ENCODE measurements at places on chromosomes 4 and X.

GRCh38 chr4:182805321-182805720 is 111.9 kb downstream of the DCTD start:
- DNase-seq, result no peak

GRCh38 chrX:15860921-15861320 is 6.3 kb upstream of the AP1S2 start:
- DNase-seq, result no peak

DNA sequence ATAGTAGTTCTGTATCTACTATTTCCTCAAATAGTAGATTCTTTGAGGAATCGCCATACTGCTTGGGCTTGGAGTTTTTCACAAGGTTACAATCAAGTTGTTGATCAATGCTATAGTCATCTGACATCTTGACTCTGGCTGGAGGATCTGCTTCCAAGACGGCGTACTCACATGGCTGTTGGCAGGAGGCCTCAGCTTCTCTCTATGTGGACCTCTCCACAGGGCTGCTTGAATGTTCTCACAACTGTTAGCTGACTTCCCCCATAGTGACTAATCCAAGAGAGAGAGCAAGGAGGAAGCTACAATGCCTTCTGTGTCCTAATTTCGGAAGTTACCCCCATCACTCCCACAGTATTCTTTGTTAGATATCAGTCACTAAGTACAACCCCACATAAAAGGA is 10.3 kb downstream of the EGFL6 start:
- DNase-seq, result no peak

- no peak for DNase-seq
These were observed 1224.3 kb upstream of the TENM3 start for GRCh38 chr4:181018913-181019312.

DNA sequence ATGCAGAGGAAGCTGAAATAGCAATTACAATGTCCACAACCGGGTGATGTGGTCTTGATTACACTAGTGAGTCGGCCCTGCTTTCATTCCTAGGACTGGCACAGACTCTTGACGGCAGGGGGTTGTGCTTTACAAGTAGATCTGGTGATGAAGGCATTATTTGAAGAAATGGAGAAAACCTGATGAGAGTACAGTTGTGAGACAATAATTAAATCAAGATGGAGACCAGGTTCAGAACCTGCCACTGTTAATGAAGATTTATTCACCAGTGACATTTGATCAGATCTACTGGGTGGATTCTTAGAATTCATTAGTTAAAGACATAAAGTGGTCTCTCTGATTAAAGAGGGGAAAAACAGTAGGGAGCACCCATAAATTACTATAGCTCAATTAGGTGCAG is 747.2 kb downstream of the STPG2 start:
- no peak for DNase-seq

DNA sequence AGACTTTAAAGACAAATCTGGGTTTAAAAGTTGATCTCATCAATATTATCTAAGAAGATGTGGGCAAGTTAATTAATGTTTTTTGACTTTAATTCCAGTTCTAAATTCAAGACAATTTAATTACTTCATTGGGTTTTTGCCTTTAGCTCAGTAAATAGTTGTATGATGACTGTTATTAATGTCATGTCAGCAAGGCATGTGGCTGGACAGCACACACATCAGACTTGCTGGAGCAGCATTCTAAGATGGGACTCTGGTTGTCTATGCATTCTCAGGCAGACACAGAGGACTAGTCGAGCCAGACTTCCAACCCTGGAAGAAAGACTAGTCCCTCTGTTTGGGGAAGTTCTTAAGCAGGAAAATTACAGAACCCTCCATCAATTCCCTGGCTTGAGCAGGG is 180.7 kb upstream of the GK2 start:
- DNase-seq, result no peak

DNA sequence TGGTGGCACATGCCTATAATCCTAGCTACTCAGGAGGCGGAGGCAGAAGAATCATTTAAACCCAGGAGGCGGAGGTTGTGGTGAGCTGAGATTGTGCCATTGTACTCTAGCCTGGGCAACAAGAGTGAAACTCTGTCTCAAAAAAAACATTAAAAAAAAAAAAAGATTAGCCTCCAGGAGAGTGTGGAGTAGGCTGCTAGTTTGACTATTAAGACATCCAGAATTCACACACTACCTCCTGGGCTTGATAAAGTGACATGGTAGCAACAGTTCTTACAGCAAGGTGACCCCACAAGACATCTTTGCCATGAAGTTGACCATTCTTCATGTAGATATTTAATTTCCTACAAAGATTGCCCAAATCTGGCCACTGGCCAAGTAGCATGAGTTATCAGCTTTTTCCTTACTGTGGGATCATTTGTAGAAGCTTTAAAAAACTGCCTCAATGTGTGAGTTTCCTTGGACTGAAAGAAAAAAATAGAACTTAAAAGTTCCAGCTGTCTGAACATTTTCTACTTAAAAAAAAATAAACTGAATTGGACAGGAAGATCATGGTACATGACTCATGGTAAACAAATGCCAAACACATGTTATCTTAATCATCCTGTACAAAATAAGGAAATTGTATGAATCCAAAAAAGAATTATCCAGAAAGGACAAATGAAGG is 35.3 kb upstream of the SPRY1 start:
- DNase-seq, result no peak

DNA sequence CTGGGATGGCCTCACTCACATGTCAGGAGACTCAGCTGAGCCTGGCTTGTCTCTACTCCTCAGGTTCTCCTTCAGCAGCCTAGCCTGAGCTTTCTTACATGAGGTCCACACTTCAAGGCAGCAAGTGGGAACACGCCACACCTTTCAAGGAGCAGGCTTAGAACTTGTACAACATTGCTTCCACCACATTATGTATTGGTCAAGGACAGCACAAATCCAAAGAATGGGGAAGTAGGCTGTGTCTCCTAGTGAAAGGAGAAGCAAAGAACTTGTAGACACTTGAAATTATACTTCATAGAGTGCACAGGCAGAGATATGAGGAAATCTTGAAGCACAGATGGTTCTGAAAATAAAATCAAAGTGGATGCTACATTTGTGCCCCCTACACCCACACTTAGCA is 120.9 kb upstream of the NOCT start:
- no peak for DNase-seq

DNA sequence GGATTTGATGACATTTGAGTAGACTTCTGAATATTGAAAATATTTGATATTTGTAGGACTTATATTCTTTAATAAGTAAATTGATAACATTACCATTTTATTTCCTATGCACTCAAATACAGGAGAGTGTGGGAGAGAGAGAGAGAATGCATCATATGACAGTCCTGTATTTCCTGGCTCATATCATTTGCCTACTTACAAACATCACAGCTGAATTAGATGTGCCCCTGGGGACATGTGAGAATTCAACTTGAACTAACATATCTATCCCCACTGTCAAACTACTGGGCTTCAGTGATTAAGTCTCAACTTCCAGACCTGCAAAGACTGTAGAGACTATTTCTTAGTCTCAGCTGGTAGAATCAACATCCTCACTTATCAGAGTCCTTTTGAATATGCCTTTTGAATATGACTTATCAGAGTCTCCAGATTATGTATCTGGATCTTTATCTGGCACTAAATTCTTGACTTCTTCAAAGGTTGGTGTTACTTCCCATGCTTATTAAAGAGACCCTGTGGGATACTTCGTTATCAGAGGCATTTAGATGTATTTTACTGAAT is 75.5 kb downstream of the PABPC4L start:
- no peak for DNase-seq

DNA sequence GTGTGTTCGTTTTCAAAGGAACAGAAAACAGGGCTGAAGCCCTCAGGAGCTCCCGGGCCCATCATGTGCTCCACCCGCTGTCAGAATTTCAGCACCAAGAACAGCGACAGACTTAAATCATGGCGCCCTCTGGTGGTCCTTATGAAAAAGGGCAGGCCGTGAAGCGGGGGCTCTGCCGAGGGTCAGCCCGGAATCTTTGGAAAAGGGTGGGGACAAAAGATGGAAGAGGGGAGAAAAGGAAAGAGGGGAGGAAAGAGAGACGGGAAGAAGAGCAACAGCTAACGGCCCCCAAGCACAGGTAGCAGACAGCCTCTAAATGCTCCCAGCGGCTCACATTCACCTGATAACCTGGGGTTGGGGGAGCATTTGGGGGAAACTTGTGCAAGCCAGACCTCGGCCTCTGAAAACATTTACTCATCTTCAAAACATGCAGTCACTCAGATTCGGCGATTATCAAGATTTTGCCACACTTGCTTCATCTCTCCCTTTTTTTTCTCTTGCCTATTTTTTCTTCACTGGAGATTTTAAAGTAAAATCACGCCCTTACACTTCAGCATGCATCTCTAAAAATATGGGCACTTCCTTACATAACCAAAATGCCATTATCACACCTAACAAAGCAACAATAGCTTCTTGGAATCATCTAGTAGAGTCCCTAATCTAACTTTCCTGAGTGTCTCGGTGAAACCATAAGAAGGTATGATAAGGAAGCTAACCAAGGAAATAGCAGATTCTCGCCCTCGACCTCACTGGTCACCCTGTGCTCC is 28.1 kb upstream of the MAN2B2 start:
- peak; percentile 15 for DNase-seq

- no peak for DNase-seq
These were observed 106.1 kb upstream of the ATP6AP2 start for GRCh38 chrX:40474645-40475044.

DNA sequence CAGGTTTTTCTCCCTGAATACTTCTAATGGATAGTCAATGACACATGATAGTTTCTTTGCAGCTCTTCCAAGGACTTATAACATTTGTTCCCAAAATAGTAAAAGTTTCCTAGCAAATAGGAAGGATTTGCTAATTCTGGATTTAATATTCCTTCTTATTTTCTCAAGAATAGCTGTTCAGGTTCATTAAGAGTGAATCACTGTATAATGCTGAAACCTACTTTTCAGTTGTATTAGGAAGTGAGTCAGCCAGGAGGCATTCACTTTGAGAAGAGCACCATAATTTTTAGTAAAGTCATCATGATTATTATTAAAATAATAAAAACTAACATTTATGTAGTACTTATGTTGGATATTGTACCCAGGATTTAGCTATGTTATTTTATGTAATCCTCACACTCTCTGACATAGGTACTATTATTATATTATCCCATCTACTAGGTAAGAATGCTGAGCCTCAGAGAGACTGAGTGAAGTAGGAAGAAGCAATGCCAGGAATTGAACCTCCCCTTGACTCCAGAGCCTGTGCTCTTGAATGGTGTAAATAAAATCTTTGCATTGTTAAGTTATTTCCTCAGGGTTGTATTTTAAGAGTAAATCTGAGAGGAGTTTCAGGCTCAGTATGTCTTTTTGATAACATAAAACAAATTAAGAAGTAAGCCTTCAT is 114.8 kb downstream of the REELD1 start:
- no peak for DNase-seq

DNA sequence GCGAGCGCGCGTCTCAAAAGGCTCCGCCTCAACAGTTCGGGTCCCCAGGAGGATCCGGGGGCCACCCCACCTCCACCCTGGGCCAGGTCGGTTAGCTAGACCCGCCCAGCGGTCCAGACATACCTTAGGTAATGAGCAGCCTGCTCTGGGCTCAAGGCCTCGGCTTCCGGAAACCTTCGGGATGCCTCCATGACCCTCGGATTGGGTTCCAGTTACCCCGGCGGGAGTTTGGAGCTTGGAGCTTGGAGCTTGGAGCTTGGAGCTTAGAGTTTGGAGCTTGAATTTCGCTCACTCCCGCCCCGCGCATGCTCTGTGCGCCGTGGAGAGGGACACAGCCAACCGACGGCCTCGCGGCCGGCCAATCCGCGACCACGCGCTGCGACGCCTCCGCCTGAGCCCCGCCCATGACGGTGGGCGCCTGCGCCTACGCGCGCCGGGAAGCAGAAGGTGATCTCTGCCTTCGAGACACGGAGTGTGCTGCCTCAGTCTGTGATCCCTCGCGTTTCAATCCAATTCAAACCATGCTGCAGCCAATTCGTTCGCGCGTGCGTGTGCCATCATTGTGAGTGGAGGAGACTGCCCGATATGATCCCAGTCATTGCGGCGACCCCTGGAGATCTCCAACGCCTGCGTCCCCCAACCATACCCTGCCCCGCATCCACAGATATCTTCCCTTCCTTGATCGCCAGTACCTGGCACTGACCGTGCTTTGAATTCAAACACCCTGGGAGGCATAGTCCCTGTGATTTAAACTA is at the start of gene ERCC6L:
ERCC6L (minus strand) TSS at position 307 of the 755 bp plus-strand sequence; CDS start at position 191, 116 bp downstream.
- peak; percentile 73 for DNase-seq

- DNase-seq, result no peak
These were observed 5.9 kb downstream of the ADD1 start for GRCh38 chr4:2849267-2850152.

DNA sequence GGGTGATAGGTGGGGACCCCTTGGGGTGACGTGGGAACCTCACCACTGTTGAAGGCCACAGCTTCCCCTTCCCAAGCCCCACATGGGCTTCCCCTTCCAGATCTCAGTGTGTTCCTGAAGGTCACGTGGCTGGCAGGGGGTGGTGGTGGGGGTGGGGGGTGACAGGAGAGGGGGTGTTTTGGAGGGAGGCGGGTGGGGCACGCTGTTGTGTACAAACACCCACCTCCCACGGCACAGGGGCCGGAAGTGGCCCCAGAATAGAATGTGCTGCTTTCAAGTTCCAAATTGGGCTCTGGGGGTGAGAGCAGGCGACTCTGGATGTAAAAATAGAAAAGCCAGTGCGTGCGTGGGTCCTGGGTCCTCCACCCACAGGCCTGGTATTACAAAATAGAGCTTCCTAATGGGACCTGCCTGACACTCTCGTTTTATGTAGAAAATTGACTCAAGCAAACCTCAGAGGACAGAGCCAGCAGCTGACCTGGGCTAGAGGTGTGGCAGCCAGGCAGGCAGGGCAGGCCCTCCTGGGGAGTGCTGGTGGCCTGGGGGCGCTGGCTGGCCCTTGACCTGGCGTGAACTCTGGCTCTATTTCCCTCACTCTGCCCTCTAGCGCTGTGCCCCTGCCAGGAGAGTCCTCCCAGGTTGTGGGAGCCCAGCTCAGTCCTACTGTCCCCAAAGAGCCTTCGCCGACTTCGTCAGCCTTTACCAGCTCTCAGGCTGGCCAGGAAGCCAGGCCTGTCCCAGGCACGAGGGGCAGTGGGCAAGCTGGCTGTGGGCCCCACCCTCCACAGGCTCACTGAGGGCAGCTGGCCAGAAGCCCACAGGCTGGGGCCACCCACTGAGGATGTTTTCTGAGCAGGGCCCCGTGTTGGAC is 5.4 kb upstream of the SH3BP2 start:
- no peak for DNase-seq

DNA sequence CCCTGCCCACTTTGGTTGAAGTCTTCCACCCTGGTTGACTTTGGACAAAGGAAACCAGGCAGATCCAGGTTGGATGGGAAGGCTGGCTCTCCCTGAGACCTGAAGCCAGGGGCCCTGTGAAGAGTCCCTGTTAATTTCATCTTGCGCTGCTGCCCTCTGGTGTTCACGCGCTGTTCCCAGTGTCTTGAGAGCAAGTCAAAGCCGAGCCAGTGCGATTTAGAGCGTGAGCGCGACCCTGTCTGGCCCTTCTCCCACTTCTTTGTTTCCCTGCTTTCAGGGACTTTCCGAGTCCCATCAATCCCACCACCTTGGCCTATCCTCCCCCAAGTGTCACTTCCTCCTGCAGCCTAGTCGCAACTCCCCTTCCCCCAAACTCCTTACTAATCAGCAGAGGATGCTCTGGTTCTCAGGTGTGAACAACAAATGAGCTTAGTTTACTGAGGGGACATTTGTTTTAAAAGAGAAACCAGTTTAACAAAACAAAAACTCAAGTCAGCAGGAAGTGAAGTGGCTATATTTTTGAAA is 25.8 kb upstream of the CHRNA9 start:
- DNase-seq, result peak; percentile 71
